ENCODE measurements at places on chromosomes 16 and 17.
A peak's percentile ranks its signal among the peaks of the same experiment; 100 is the strongest.

- DNase-seq: no peak
Observed at GRCh38 chr16:7381671-7382070, 49.0 kb downstream of the RBFOX1 start.

DNA sequence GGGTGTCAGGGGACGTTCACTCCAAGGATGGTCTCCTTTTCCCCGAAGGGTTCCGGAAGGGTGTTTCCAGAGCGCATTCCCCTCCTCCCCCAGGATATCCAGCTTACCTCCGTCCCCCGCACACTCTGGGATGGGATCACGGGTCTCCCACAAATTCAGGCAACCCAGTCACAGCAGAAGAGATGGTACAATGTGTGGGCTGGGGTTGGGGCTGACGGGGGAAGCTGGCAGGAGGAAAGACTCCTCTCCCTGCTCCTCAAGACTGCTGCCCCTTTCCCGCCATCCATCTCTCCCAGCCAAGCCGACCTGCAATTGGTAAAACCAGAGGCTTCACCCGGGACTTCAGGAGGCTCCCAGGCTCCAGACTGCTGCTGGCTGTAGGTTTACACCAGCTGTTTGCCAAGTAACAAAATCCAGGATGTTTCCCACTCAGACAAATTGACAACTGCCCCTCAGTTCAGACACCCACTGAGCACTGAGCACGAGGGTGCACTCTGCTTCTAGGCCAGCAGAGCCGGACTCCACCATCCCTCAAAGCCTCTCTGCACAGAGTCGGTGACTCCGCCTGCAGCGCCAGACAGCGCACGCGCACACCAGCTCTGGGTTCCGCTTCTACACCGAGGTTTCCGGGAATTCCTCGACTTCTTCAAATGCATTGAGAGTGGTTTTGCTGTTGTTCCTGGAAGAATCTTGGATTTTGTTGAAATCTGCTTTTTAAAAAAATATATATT is 37.7 kb downstream of the ASPA start:
- DNase-seq: no peak

DNA sequence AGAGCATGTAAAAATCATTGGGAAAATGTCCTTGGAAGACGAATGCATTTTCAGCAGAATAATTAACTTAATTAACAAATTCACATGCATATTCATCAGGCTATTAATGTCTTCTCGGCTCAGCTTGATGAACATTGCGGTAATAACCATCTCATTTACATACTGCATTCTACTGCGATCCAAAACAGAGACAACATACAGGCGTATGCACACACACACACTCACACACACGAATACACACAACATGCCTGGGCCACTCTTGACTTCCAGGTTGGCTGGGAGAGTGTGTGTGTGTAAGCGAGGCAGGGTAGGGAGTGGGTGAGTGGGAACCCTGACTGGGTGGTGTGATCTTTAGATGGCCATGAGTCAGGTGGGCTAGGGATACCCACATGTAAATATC is 44.7 kb downstream of the NEUROD2 start:
- no peak for DNase-seq

DNA sequence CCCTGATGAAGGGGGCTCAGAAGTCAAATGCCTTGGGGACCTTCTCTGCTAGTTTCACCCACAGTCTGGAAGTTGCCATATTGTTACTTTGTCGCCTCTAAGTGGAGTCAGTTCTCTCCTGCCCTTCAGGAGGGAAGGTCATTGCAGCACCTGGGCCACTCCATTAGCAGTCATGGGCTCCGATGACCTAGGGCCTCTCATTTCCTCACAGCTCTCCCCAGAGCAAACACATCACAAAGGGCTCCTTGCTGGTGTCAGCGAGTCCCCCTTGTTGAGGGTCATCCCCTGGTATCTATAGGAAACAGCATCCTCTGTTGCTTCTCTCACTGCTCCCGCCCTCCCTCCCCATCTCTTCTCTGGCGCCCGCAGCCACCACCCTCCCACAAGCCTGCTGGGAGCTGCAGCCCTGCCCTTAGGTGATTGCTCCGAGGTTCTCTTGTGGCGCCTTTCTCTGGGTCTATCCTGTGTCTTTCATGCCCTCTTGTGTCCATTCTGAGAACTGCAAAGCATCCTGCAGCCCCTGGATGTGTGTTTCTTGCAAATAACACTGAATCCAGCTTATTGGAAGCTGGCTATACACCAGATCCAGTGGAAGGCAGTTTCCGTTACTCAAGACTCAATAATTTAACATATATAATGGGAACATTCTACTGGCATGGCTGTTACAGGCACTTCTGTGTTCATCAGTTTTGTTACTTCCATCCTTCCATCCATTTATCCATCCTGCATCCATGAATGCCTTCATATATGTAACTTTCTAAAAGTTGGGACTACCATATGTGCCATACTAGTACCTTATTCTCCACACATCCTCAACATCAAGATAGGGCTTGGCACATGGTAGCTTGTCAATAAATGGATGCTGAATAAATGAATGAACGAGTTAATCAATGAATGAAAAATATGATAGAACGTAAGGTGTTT is 21.2 kb downstream of the PDILT start:
- DNase-seq: no peak

DNA sequence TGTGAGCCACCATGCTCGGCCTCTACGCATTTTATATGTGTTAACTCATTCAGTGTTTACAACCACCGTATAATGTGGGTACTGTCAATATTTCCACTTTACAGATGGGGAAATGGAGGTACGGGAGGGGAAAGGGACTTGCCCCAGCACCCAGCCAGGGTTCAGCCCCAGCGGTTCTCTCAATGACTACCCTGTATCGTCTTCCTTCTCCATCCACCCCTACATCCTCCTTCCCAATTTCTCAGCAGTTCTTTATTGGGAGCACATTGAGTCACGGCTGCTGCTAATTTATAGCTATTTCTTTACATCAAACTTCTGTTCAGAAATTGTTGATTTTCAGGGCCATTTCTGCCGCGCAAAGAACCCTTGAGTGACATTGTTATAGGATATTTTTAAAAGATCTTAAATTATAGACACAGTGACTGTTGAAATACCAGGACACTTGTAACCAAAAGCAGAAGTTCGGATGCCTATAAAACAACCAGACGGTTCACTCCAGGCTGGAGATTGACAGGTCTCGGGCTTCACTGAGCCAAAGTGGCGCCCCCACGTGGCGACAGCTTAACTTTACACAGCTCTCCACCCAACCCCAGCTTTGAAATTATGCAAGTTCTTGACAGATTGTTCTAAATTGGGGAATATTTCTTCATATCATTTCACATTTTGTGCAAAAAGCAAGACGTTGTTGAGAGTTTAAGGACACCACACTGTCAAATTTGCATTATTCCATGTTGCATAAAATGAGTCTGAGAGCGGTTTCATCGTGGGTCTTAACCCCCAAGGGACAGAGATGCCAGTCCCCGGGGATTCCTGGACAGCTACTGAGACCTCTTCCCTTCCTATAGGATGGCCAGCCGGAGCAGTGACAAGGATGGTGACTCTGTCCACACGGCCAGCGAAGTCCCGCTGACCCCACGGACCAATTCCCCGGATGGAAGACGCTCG is 11.8 kb downstream of the SYT17 start:
- DNase-seq: no peak

DNA sequence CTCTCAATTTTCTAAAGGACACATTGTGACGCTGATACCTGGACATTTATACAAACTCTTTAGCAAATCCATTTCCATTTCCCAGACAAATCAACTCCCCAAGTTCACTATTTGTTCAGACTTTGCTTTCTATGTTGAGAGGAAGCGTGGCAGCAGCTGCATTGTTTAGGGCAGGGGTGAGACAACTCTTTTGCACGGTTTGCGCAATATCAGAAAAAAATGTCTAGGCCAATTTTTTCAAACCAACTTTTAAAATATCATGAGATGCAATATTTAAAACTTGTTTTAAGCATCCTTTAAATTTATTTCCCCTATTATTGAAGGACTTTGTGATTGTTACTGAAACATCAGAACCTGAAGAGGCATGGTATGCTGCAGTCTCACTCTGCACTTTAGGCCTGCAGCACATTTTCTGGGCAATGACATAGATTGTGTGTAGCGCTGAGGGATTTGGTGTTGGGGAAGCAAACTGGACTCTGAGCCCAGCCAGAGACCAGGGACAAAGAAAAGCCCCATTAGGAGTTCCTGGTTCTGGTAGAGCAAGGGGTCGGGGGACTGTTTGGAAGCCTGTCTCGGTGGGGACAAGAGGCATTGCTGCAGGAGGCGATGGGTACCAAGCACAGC is 6.4 kb upstream of the CCDC182 start:
- DNase-seq: no peak

DNA sequence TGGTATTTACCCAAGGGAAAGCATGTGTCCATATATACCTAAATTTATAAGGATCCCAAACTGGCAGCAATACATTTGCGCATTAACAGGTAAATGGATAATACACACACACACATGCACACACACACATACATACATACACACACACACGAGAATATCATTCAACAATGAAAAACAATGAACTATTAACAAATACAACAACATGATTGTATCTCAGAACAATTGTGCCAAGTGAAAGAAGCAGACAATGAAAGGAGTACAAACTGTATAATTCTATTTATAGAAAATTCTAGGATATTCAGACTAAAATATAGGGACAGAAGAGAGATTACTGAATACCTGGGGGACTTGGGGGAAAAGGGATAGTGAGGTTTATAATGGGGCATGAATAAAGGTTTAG is 323.0 kb downstream of the KCNJ2 start:
- no peak for DNase-seq

- DNase-seq: no peak
Observed at GRCh38 chr16:1980030-1980769, 1.1 kb downstream of the NOXO1 start.

DNA sequence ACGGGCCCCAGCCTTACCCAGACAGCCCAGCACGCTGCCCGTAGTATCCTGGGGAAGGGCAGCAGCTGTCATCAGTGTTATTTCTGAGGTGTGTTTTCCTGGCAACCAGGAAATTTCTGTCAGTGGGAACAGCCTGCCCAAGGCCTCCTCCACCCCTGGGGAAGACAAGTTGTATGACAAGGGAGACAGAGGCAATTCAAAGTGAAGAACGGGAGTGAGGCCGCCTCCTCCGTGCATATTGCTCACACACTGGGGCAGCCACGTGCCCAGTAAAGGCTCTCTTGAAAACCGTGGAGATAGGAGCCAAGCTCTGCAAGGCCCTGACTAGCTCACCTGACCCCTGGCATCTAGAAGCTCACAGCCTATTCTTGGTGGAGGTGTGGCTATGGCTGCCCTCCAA is 57.6 kb downstream of the RAI1 start:
- no peak for DNase-seq

- DNase-seq: no peak
Observed at GRCh38 chr17:15966183-15966878, 21.4 kb downstream of the ADORA2B start.

DNA sequence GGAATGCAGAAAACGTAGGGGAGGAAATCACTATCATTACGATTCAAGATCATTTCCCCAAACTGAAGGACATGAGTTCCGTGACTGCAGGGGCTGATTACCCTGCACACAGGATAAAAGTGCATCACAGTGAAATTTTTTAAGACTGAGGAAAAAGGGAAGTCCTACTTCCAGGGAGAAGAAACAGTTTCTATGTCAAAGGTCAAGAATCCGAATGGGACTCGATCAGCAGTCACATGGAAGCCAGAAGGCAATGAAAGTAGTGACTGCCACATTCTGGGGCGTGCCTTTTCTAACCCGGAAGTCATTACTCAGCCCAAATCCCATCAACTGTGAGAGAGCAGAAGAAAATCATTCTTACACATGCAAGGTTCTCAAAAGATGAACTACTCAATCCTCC is 12.1 kb downstream of the ZZEF1 start:
- DNase-seq: no peak

GRCh38 chr16:31202414-31203375 is at the start of gene PYCARD:
Gene PYCARD (minus strand): TSS chr16:31202760. CDS start chr16:31202690, 70 bp downstream.
- peak; percentile 23 for DNase-seq

DNA sequence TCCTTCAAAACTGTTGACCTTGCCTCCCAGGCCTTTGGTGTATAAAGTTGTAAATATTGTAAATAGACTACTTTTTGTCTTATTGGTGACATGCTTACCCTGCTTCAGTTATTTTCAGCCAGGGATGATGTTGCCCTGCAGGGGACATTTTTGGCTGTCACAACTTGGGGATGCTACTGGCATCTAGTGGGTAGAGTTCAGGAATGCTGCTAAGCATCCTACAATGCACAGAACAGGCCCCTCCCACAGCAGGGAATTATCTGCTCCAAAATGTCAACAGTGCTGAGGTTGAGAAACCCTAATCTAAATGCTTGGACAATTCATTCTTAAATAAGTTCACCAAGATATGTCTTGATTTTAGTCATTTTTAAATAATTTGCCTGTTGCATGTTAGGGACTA is 459.8 kb downstream of the PMP22 start:
- DNase-seq: no peak

- DNase-seq: no peak
Observed at GRCh38 chr16:143047-143446, 4.6 kb upstream of the NPRL3 start.

DNA sequence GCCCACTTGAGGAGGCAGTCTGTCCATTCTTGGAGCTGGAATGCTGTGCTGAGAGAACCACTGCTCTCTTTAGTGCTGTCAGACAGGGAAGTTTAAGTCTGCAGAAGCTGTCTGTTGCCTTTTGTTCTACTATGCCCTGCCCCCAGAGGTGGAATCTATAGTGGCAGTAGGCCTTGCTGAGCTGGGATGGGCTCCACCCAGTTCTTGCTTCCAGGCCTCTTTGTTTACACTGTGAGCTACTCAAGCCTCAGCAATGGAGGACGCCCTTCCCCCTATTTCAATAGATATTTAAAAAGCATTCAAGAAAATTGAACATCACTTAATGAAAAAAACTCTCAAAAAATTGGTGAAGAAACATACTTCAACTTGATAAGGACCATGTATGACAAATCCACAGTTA is 313.5 kb downstream of the PHKB start:
- DNase-seq: no peak

DNA sequence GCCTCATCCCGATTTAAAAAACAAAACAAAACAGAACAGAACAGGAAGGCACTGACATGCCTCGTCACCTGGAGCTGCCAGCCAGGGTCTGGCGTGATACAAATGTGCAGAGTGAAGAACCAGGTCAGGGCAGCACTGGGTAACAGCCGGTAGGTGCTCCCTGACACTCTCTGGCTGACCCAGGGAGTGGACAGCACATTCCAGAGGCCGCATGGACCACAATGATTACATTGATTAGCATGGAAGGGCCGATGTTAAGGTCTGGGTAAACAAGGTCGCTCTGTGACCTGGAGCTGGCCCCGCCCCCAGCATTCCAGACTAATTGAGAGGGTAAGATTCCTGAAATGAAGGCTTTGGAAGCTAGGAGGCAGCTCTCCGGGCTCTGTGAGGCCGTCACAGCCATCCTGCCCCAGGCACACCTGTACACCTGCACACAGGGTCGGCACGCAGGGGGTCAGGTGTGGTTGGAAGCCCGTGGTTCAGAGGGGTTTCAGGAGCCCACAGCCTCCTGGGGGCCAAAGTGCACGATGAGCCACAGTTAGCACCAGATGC is 21.4 kb downstream of the PIEZO1 start:
- no peak for DNase-seq
